Suppressor macrophage treated with lipopolysaccharide for 1 hour (primary cell): ENCODE measurements at places on chromosomes 12 and 14.
A peak's percentile ranks its signal among the peaks of the same experiment; 100 is the strongest.

- DNase-seq, result no peak
Observed at GRCh38 chr12:1906579-1906978, 11.9 kb downstream of the CACNA2D4 start.

DNA sequence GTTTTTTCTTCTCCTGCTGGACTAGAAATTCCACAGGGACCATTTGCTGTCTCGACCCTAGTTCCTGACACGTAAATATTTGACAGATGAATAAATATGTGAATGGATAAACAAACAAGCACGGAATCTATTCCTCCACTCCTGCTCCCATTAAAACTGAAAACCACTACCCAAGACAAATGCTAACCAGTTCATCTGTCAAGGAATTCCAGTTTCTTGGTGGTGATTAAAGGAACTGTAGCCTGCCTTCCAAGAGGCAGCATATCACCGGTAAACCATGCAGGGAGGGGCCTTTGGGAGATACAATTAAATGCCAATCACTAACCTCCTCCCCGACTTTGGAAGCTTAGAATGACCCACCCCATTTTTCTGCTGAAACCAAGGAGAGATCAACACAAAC, 95.4 kb downstream of the TTC7B start:
- no peak for DNase-seq

DNA sequence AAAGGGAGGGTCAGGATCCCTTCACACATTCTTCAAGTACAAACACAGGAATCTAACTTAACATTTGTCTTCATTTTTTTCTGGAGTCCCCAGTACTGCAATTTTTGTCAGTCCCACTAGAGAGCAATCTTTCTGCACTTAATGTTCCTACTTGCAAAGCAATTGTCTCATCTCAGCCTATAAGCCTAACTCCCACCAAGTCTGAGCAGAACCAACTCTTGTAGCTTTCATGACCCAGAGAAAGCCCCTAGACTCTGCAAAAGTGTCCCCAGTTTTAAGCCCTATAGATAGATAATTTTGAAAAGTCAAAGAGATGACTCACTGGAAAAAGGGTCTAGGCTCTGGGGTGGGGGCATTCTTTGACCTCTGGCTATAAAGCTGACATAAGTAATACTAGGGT, 1.8 kb upstream of the ZBTB39 start:
- peak; percentile 84 for DNase-seq

DNA sequence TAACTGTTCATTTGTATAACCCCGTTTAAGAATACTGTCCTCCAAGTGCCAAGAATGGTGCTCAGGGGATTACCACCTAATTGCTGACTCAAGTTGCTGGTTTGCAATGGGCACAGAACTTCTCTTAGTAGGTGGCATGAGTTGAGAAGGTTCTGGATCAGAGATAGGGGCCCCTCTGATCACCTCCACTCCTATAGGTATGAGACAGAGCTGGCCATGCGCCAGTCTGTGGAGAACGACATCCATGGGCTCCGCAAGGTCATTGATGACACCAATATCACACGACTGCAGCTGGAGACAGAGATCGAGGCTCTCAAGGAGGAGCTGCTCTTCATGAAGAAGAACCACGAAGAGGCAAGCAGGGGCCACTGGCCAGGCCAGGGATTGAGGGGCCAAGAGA, 1.6 kb downstream of the KRT18 start:
- DNase-seq, result no peak

- no peak for DNase-seq
Observed at GRCh38 chr12:480831-481816, 21.4 kb downstream of the B4GALNT3 start.

DNA sequence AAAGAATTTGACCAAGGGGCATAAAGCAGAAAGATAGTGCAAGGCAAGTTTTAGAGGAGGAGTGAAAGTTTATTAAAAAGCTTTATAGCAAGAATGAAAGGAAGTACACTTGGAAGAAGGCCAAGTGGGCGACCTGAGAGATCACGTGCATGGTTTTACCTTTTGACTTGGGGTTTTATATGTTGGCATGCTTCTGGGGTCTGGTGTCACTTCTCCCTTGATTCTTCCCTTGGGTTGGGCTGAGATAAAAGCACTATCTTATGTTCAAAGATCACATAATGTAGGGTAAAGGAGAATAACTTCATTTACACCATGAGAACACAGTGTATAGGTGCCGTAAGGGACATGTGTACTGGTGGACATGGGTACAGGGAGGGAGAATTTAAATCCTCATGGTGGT, 17.7 kb upstream of the TMEM30B start:
- DNase-seq, result no peak

- DNase-seq, result no peak
Observed at GRCh38 chr12:51985154-51985835, 21.5 kb upstream of the TAMALIN start.

- DNase-seq, result no peak
Observed at GRCh38 chr12:93673084-93673483, 4.1 kb upstream of the CRADD start.

- no peak for DNase-seq
Observed at GRCh38 chr14:54709444-54709843, 142.5 kb downstream of the SAMD4A start.

- no peak for DNase-seq
Observed at GRCh38 chr12:127980585-127980984, 286.4 kb upstream of the TMEM132C start.

DNA sequence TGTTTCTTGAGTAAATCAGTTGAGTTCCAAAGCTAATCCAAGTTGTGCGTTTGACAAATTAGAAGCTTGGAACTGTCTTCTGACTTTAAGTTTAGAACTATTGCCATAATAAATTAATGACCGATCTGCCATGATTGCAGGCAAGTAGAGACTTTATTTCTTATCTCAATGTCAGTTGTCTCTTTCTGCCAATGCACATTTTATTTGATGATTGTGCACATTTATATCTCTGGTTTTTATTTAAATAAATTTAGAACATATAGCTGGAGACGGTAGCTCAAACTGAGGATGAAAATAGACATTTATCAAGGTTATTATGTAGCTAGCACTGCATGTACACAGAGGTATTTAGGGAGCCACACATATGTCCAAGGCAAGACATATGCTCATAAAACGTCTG, 34.1 kb downstream of the SLCO1B1 start:
- no peak for DNase-seq
